ENCODE measurements at places on chromosomes 4 and X. TPM values are rescaled to one million over a fixed set of nuclear protein-coding genes. Genes with fewer than 3 reads are reported as not detected.

SMARCA5 gene
- 49.8 TPM for polyA plus RNA-seq

- H3K4me3 ChIP-seq = no peak overlapping the region
- H3K36me3 ChIP-seq = no peaks in the 10 kb centered on the region
- H3K27me3 ChIP-seq = no peaks in the 10 kb centered on the region
- peaks cover 37% of the 10 kb centered on the region for H3K4me1 ChIP-seq
- H3K27ac ChIP-seq = no peak overlapping the region
These were observed 86.2 kb downstream of the FHDC1 start for GRCh38 chr4:153022241-153022715.

DNA sequence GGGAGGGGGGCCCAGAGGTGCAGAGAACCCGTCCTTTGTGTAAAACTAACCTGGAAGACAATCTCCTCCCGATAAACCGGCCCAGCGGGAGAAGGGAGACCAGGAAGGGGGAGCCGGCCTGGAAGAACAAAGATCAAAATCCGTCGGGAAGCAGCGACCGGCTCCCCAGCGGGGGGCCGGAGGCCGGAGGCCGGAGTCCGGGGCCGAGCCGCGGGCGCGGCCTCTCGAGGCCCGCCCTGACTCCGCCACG lies 552 bp downstream of the ZDHHC9 start:
- H3K27me3 ChIP-seq = no peaks in the 10 kb centered on the region
- no peak for DNase-seq
- H3K36me3 ChIP-seq = no peaks in the 10 kb centered on the region
- peak overlapping the region; percentile 92 for H3K27ac ChIP-seq
- H3K4me3 ChIP-seq = peak overlapping the region; percentile 60
- H3K4me1 ChIP-seq = no peaks in the 10 kb centered on the region

KDR gene
- 7.1 TPM for polyA plus RNA-seq

GRCh38 chr4:80185787-80186548 lies 11.3 kb upstream of the PRDM8 start:
- no peak overlapping the region for H3K27ac ChIP-seq
- H3K36me3 ChIP-seq = no peaks in the 10 kb centered on the region
- H3K27me3 ChIP-seq = no peaks in the 10 kb centered on the region
- DNase-seq = no peak
- no peak overlapping the region for H3K4me3 ChIP-seq
- H3K4me1 ChIP-seq = no peaks in the 10 kb centered on the region

DDX53 gene
- polyA plus RNA-seq = not detected

Data from small intestine (tissue), 16 donors.